Endodermal cell (in vitro differentiated cells): ENCODE measurements at places on chromosomes 7 and 10. TPM values are rescaled to one million over a fixed set of nuclear protein-coding genes. Genes with fewer than 3 reads are reported as not detected.

GRCh38 chr7:34523226-34523918 lies 134.6 kb upstream of the NPSR1 start:
- no peak overlapping the region for H3K27ac ChIP-seq
- no peaks in the 10 kb centered on the region for H3K4me1 ChIP-seq
- no peak overlapping the region for H3K4me3 ChIP-seq
- DNase-seq: no peak

DNA sequence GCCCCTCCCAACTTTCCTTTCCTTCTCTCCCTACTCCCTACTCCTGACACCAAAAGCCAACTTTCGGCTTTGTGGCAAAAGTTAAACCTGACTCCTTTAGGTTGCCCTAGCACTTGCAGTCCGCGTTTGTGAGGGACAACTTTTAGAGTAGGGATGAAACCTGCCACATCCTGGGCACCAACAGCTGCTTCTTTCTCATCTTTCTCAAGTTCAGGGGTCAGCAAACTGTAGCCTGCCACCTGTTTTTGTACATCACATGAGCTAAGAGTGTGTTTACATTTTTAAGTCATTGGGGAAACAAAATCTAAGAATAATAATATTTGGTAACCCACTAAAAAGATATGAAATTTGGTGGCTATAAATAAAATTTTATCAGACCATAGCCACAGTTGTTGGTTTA lies 660.6 kb downstream of the KCNMA1 start:
- H3K27me3 ChIP-seq: peaks cover 17% of the 10 kb centered on the region
- no peak overlapping the region for H3K27ac ChIP-seq
- no peaks in the 10 kb centered on the region for H3K36me3 ChIP-seq

- no peaks in the 10 kb centered on the region for H3K27me3 ChIP-seq
- H3K4me3 ChIP-seq: no peak overlapping the region
- DNase-seq: no peak
- no peaks in the 10 kb centered on the region for H3K36me3 ChIP-seq
- no peak overlapping the region for H3K27ac ChIP-seq
These were observed 187.7 kb downstream of the DOCK4 start for GRCh38 chr7:112018305-112019030.

DNA sequence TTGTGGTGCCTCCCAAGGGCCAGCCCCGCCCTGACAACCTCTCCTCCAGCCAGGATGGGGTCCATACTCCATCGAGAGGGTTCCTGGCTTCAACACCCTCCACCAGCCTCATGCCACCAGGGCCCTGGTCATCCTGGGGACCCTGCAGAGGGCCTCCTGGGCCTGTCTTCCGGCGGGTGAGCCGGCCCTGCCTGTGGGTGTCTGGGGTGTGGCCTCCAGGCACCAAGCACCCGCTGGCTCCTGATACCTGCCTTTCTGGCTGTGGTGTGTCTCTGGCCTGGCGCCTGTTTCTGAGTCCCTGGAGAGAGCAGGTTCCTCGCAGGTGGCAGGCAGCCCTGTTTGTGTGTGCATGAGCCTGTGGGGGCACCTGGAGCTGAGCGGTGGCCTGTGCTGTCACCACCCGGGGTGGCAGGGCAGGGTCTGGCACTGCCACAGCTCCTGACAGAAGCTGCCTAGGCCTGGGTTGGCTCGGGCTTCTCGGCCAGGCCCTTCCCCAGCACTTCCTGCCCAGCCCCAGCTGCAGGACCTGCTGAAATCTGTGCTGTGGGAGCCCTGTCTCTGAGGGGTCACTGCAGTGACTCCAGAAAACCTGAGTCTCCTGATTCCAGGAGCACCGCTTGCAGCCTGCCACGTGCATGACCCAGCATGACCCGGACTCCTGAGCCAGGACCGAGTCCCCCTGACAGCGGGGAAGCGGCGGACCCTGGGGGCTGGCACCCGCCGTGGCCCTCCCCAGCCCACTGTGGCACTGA lies 18.4 kb downstream of the ADAM8 start:
- H3K36me3 ChIP-seq: no peaks in the 10 kb centered on the region
- peaks cover 3% of the 10 kb centered on the region for H3K4me1 ChIP-seq
- H3K27ac ChIP-seq: no peak overlapping the region
- peaks cover 11% of the 10 kb centered on the region for H3K27me3 ChIP-seq
- H3K4me3 ChIP-seq: no peak overlapping the region

DNA sequence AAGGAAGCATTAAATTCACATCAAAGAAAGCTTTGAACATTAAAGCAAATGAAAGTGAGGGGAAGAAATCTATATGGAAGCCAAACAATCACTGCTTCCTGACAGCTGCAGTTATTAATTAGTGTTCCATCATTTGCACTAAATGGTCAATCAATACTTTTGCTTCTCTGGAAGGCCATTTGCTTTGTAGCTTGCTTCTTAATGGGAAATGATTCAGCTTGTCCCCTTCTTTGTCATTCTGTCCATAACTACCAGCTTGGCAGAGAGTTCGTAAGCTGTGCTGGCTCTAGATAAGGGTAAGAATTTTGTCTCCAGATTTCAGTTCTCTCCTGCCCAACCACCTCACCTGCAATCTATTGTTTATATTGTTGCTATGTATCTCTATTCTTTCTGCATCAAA lies 596.6 kb downstream of the CNTNAP2 start:
- H3K27me3 ChIP-seq: no peaks in the 10 kb centered on the region
- H3K27ac ChIP-seq: no peak overlapping the region
- H3K4me1 ChIP-seq: no peaks in the 10 kb centered on the region
- H3K4me3 ChIP-seq: no peak overlapping the region
- DNase-seq: no peak

DNA sequence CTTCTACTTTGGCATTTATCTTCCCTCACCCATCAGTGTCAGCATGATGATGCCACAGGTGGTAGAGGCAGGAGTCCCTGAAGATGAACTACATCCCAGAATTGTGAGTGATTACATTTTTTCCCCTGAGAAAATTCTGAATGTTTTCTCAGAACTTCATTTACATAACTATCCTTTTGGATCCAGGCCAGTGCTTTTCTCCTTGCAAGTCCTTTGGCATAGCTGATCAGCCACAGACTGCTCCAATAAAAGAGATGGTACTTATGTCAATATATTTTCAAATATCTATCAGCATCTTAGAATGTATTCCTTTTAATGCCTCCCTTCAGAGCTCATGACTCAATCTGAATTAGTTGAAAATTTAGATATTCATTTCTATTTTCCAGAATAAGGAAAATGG lies 135.5 kb downstream of the IQUB start:
- H3K4me3 ChIP-seq: no peak overlapping the region
- no peak for DNase-seq
- H3K36me3 ChIP-seq: no peaks in the 10 kb centered on the region
- H3K27ac ChIP-seq: no peak overlapping the region

- H3K27me3 ChIP-seq: no peaks in the 10 kb centered on the region
- H3K4me1 ChIP-seq: no peaks in the 10 kb centered on the region
- peak; percentile 82 for DNase-seq
- H3K4me3 ChIP-seq: no peak overlapping the region
These were observed 19.5 kb upstream of the GNA12 start for GRCh38 chr7:2863461-2864066.

The SLIT1 gene
- total RNA-seq: 0.81 and 0.97 TPM in 2 replicates
